ENCODE measurements at places on chromosomes 5 and 9.

- DNase-seq: no peak
These were observed 21.9 kb upstream of the ELL2 start for GRCh38 chr5:95983509-95983908.

DNA sequence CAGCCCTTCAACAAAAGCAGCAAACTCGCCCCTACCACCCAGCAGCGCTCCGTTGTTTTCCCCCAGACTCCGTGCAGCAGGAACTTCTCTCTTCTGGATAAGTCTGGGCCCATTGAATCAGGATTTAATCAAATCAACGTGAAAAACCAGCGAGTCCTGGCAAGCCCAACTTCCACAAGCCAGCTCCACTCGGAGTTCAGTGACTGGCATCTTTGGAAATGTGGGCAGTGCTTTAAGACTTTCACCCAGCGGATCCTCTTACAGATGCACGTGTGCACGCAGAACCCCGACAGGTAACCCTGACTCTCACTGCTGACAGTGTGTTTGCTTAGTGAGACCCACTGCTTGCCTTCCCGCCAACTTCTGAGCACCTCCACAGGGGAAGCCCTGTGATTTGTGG, 81.8 kb downstream of the PRDM6 start:
- DNase-seq: no peak

DNA sequence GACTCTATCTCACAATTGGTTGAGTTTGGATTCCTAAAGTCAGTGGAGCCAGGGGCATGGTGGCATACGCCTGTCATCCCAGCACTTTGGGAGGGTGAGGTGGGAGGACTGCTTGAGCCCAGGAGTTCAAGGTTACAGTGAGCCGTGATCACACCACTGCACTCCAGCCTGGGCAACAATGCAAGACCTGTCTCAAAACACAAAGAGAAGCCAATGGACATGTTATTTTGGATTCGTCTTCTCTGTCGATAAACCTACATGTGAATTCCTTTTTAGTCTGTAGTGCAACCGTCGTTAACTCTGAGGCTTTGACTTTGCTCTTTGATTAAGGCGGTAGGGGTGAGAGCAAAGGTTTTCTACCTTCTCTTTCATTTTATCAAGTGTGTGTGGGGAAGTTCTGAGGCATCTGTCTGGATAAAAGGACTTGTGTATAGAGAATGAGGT, 142.7 kb downstream of the KDM4C start:
- no peak for DNase-seq

GRCh38 chr5:125484742-125485641, 738.6 kb upstream of the ZNF608 start:
- DNase-seq: no peak

DNA sequence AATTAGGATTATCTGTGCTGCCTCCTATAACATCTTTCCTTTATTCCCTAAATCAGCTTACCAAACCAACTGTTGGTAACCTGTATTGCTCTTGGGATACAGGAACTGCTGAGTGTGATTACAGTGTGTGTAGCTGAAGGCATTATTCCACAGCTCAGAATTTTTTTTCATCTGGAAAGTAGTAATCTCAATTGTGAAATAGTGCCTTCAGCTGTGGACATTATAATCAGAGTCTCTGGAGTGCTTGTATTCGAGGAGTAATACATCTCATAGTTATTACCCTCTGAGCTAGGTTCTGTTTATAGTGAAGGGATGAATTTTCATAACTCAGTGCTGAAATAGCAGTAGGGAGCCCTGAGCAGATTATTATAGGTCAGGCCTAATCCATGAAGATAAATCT, 199.5 kb downstream of the MAST4 start:
- no peak for DNase-seq

DNA sequence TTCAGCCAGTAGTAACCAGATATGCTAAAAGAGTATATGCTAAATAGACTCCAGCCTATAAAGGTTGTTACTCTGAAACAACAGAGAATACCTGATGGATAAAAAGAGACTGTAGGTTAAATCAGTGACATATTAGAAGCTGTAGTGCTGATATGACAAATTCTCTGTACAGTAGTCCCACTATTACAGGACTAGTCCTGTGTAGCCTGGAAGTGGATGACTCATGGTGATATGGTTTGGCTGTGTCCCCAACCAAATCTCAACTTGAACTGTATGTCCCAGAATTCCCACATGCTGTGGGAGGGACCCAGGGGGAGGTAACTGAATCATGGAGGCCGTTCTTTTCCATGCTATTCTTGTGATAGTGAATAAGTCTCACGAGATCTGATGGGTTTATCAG, 276.2 kb upstream of the POU5F2 start:
- DNase-seq: no peak

- DNase-seq: no peak
These were observed 93.1 kb upstream of the NFIL3 start for GRCh38 chr9:91516777-91517176.

DNA sequence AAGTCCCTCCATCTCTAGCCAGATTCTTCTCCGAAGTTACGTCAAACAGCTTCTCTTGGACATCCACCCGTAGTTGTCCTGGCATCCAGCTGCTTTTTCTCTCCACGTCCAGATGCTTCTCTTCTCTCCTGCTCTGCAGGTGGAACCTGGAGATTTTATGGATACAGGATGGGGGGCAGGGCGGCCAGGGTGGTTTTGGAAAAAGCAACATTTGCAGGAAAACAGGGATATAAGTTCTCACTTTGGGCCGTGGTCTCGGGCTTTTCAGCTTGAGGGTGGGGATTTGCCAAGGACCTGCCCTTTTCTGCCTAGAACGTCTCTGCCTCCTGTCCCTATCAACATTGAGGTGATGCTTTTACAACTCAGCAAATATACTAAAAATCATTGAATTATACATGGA, 1941.6 kb upstream of the C9orf72 start:
- DNase-seq: no peak

DNA sequence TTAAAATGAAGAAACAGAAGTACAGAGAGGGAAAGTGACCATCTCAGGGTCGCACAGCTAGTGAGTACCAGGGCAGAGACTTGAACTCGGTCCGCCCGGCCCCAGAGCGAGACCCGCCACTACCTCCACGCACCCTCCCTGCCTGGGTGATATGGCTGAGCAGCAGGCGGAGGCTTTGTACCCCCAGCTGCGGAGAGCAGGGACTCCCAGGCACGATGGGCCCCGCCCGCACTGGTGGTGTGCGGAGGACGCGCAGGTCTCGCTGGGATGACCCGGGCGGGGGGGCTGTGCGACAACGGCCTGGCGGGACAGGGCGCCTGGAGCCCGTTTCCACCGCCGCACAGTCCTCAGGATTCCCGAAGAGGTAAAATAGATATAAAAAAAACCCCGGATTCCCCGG, 64.7 kb upstream of the LARP1 start:
- DNase-seq: no peak

GRCh38 chr5:172115541-172115982, 72.5 kb downstream of the STK10 start:
- DNase-seq: no peak

DNA sequence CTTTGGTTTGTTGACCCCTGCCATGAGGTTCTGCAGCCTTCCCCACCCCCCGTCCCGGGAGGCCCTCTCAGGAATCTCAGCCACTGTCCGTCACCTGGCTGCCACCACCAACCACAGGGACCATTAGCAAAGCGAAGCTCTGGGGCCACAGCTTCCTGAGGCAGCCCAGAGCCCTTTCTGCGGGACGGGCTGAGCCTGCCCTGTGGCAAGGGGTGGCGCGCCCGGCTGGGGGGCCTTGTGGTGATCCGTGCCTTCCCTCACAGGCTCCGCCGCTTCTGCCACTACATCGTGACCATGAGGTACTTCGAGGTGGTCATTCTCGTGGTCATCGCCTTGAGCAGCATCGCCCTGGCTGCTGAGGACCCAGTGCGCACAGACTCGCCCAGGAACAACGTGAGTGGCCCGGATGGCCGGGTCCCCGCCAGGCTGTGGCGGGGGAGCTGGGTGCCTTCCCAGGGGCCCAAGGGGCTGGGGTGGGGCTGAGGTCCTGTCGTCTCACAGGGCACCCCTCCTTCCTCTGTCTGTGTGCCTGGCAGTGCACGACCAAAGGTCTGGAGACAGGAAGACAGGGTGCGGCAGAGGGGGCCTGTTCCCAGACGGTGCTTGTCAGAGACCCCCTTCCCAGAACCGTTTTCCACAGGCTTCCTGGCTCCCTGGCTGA, 169.2 kb downstream of the CACNA1B start:
- DNase-seq: no peak

- no peak for DNase-seq
These were observed 12.1 kb upstream of the EGFL7 start for GRCh38 chr9:136650648-136651047.

GRCh38 chr9:70352802-70353201, 61.7 kb downstream of the KLF9 start:
- DNase-seq: no peak

- DNase-seq: no peak
These were observed 5.5 kb upstream of the RNU6ATAC start for GRCh38 chr9:134169724-134170401.

DNA sequence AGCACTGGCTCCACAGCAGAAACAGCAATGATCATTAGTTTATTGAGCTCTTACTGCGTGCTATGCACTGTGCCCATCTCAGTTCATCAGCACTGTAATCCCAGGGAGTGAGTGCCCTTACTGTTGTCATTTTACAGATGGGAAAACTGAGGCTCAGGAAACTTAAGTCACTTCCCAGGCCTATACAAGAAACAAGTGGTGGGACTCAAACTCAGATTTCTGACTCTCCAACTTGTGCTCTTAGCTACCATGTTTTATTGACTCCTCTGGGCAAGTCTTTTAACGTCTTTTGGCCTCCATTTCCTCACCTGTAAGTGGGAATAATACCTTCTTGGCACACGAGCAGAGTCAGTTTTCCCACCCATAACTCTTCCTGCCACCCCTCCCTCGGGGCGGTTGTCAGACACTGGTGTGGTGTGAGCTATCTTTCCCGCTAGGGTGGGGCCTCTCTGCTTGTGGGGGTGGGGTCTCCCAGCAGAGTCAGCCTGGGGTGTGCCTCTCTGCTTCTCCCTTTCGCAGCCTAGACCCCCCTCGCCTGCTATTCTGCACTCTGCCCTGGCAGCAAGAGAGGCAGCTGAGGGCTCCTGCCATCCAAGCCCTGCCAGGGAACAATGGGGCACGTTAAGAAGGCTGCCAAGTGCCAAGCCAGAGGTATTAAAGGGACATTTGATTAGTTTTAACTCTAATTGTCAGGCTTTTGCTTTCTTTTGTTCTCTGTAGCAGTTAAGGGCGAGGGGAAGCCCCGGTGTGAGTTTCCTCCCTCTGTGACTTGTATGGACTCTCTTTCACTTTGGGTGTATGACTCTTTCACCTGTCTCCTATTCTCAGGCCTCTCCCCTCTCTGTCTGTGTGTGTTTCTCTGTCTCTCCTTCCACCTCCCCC, 12.1 kb downstream of the GALNT10 start:
- DNase-seq: no peak

GRCh38 chr9:36597412-36598178, 24.9 kb downstream of the MELK start:
- DNase-seq: no peak

- no peak for DNase-seq
These were observed 211.6 kb upstream of the CDH12 start for GRCh38 chr5:23064710-23065109.

DNA sequence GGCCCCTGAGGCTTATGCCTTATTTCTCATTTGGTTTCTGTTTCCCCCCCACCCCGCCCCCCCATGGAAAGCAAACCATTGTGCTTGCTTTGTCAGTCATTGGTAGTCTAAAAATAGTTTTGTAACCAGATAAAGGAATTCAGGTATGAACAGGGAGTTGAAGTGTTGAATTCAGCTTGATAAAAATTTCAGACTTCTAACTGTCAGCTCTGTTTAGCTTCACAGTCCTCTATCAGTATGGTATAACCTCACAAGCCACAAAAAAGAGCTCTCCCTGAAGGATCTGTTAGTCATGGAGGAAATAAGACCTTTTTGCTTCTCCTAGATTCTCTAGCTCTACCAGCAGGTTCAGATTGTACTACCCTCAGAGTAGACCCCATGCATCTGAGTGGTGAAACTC, 378.1 kb downstream of the TMEM38B start:
- no peak for DNase-seq

- no peak for DNase-seq
These were observed 42.1 kb downstream of the FOCAD start for GRCh38 chr9:20726144-20726543.

GRCh38 chr5:41253109-41253508, 39.8 kb upstream of the C6 start:
- DNase-seq: no peak

DNA sequence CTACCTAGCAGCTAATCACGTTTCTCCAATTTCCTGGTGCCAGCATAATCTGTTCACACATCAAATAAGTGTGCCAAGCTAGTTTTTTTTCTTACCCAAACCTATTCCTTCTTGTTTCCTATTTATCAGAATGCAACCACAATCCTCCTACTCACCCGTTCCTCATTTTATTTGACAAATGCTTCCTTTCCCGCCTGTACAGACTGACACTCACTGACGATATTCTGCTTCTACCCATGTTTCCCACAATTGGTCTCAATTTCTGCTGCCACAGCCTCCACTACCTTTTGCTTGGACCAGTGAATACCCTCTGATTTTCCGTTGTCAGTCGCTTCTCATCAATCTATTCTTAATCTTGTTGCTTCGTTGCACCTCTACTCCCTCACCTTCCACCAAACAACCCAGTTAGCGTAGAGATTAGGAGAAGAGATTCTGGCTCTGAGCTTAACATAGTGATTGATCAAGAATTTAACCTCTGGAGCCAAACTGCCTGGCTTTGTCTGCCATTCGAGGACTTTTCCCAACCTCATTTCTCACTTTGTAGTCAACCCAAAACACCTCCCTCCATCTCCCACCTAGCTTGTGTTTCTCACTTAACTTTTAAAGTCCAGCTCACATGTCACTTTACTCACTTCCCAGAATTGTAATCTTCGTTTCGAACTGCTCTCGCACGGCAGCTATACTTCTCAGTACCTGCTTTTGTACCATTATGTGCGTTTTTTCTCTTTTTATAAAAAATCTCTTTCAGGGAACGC, 729 bp upstream of the TMEM38B start:
- DNase-seq: no peak

- DNase-seq: no peak
These were observed 1.1 kb upstream of the SSBP2 start for GRCh38 chr5:81751836-81752643.

DNA sequence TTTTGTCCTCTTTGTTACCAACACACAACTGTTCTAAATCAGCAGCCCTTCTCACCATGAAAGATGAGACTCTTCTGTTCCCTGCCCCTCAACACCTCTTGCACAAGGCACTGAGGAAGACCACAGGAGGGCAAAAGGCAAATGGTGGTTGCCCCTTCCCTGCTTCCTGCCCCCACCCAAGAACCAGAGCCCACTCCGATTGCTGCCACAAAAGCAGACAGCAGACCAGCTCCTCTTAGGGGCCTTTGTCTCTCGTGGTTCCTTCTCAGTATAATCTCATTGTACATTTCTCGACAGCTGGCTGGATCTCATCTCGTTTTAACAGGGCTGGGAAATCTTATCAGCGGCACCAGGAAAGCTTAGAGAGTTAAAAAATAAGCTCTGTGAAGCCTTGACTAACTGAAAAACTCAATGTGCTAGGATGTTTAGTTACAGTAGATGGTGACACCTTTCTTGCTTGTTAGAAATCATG, 1.1 kb downstream of the MVB12B start:
- no peak for DNase-seq

DNA sequence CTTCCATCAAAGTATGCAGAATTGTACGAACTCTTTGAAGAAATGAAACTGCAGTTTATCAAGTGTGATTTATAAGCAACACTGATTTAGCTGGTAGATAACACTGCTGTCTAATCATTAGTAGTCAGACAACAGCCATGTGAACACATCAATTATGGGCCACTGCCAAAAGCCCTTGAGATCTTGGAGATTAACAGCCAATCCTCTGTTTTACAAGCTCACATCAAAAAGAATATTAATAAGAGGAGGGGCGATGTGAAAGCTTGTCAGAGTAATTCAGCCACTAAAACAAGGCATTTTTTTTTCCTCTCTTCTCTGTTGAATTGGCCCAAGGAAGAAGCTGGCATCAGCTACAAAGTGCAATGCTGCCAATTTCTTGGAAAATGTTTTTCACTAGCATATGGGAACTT, 28.1 kb downstream of the ZNF608 start:
- DNase-seq: no peak
